Jurkat, Clone E6-1 (cell line): ENCODE measurements at places on chromosomes 4 and X.

DNA sequence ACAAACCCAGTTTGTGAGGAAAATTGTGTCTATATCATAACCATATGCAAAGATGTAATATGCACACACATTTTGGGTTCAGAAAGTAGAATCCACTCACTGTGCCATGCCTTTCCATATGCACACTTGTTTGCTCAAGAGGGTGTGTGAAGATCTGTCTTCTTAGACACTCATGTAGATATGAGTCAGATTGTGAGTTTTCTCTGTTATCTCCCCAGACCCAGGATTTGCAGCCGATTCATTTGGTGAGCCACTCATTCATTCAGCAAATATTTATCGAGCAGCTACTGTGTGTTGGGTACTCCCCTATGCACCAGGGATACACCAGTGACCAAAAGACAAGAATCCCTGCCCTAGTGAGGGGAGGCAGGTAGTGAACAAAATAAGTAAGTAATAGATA lies 81.5 kb downstream of the CLCN5 start:
- DNase-seq, result no peak

DNA sequence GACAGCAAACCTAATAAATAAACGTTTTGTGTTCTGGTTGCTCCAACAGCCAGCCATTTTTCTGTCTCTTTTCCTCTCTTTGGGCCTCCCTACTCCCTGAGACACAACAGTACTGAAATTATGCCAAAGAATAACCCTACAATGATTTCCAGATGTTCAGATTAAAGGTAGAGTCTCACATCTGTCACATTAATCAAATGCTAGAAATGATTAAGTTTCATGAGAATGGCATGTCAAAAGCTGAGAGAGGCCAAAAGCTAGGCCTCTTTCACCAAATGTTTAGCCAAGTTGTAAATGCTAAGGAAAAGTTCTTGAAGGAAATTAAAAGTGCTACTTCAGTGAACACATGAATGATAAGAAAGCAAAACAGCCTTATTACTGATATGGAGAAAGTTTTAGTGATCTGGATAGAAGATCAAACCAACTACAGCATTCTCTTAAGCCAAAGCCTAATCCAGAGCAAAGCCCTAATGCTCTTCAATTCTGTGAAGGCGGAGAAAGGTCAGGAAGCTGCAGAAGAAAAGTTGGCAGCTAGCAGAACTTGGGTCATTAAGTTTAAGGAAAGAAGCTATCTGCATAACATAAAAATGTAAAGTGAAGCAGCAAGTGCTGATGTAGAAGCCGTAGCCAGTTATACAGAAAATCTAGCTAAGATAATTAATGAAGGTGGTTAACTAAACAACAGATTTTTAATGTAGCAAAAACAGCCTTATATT lies 182.1 kb upstream of the NUDT6 start:
- no peak for DNase-seq

- DNase-seq, result no peak
These were observed 98.6 kb downstream of the MGST2 start for GRCh38 chr4:139764182-139764581.

- no peak for DNase-seq
These were observed 144.0 kb downstream of the ADAM29 start for GRCh38 chr4:175062183-175062592.

DNA sequence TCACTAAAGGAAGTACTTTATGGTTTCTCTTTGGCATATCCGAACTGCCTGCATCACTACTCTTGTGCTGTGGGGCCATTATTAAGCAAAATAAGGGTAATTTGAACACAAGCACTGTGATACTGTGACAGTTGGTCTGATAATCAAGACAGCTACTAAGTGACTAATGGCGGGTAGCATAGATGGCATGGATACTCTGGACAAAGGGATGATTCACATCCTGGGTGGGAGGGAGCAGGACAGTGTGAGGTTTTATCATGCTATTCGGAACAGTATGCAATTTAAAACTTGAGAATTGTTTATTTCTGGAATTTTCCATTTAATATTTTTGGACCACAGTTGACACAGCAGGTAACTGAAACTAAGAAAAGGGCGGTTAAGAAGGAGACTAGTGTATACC lies 52.6 kb upstream of the CITED1 start:
- no peak for DNase-seq

GRCh38 chr4:41757521-41758156 lies 9.1 kb upstream of the PHOX2B start:
- no peak for DNase-seq

DNA sequence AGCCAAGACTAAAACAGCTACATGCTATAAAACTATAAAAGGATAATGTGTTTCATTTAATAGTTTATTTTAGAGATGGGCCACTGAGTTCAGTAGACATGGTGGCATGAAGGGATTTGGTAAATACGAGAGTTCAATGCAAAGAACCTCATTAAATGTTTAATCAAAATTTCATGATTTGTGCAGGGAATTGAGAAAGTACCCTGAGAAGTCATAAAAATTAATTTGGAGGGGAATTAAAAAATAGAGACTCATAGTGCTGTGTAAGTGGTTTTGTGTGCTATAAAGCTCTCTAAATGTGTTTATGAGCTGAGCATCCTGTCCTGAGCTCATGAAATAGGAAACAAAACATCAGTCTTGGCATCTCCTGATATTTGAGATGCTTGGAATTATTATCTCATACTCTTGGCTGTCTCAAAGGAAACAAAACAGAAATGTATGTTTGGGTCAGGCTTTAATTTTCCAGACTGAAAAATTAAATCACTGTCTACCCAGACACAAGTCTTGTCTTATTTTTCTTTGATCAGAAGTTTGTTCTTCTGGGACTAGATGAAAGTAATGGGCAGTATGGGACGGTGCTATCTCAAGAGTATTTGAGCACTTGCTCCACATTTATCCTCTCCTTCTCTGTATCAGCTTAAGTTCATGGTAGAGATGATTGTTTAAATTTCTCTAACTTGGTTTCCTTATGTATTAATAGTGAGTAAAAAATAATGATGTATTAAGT lies 38.0 kb upstream of the EMCN start:
- DNase-seq, result no peak

DNA sequence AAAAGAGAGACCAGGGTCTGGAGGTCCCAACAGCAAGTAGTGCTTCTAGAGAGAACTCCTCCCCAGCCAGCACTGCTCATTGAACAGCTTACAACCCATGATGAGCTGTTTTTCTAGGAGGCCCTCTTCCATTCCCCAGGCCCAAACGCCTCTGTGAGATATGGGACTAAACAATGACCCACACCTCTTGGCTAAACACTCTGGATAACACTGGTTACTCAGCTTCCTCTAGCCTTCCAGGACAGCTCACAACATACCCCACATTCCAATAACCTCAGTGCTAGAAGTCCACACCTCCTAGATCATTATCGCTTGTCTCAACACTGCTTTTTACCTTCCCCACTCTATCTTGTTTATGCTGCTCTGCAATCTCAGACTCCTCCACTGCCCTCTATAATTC lies 35.4 kb upstream of the PGRMC2 start:
- DNase-seq, result no peak

GRCh38 chrX:123350226-123350625 lies 166.1 kb downstream of the GRIA3 start:
- no peak for DNase-seq

DNA sequence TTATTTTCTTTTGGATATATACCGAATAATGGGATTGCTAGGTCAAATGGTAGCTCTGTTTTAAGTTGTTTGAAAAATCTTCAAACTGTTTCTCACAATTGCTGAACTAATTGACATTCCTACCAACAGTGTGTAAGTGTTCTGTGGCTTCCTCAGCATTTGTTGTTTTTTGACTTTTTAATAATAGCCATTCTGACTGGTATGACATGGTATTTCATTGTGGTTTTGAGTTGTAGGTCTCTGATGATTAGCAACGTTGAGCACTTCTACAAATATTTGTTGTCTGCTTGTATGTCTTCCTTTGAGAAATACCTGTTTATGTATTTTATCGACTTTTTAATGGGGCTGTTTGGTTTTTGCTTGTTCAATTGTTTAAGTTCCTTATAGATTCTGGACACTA lies 680.1 kb upstream of the GRIA3 start:
- no peak for DNase-seq

- peak; percentile 1 for DNase-seq
These were observed 36.0 kb upstream of the SPANXC start for GRCh38 chrX:141278306-141278705.

GRCh38 chrX:151974336-151975227 lies at the start of gene GABRE:
Gene GABRE, minus strand, starts transcription at chrX:151974676. Its CDS starts 51 bp downstream, at chrX:151974625.
- DNase-seq, result no peak

- DNase-seq, result no peak
These were observed 19.6 kb upstream of the PDGFC start for GRCh38 chr4:156991161-156991560.

GRCh38 chrX:128759745-128760144 lies 707.5 kb upstream of the ACTRT1 start:
- DNase-seq, result no peak

- DNase-seq, result no peak
These were observed 33.7 kb downstream of the COQ2 start for GRCh38 chr4:83250687-83251446.

DNA sequence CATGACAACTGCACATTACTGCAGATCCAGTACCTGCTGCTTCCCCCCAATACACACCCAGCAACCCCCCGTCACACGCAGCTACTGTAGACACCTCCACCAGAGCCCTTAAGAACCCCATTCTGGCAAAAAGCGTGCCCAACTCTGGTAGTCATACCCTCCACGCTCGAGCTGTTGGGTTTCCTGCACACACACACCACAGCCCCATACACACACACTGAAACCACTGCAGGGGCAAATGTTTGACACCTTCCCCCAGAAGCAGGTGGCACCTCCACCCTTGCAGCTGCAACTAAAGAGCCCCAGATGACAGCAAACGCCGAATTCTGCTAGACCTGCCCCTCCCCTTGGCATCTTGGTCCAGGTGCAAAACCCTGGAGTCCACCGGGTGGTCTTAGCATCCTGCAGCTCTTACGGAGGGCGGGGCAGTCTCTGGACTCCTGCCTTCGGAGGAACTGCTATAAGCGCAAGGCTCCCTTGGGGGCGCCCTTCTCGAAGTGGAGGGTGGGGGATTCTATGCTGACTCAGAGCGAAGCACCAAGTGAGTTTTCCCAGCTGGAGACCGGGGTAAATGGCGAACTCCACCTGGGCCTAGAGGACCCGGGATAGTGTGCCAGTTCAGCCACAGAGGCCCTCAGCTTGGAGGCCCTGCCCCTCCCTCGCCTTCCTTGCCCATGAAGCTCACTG lies 1.5 kb downstream of the FRMPD3 start:
- no peak for DNase-seq

DNA sequence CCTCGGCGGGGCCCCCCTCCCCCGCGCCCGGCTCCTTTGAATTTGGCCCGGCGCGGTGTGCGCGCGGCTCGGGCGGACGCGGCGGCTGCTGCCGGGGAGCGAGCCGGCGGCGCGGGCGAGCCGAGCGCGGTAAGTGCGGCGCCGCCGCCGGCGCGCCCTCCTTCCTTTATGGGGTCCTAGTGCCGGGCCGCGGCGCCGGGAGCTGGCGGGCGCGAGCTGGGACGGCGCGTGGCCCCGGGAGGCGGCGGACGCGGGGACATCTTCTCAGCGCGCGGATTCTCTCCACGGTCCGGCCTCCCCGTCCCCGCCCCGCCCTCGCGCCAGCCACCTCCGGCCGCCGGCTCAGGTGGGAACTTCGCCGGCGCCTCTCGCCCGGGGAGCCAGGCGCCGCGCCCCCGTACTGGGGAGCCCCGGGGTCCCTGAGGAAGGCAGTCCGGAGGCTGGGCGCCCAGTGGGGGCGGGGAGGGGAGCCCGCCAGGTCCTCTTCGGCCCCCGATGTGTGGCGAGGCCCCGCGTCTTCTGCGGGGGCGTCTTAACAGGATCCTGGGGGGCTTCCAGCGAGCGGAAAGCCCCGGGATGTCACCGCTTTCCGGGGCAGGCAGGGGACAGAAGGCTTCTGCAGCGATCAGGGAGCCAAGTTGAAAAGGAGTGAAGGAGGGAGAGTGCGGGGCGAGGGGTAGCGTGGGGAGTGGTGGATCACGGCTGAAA lies 98.4 kb upstream of the TENM3 start:
- DNase-seq, result no peak

GRCh38 chr4:182093935-182094334 lies 149.3 kb upstream of the TENM3 start:
- no peak for DNase-seq

GRCh38 chr4:101500742-101501141 lies 153.4 kb upstream of the PPP3CA start:
- no peak for DNase-seq

- peak; percentile 41 for DNase-seq
These were observed 17.1 kb upstream of the MAP7D3 start for GRCh38 chrX:136268051-136269048.

DNA sequence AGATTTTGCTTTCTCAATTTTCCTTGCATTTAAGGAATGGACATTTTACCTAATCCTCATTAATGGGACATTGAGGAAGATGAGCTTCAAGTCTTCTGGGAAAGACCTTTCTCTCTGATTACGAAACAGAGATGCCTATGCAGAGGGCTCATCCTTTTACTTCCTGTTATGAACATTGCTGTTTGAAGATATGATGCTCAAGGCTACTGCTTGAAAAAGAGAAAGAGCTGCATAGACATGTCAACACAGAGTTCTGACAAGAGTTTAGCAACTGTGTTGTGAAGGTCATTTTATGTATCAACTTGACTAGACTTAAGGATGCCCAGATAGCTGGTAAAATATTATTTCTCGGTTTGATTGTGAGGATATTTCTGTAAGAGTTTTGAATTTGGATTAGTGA lies 13.8 kb upstream of the GNPDA2 start:
- no peak for DNase-seq

DNA sequence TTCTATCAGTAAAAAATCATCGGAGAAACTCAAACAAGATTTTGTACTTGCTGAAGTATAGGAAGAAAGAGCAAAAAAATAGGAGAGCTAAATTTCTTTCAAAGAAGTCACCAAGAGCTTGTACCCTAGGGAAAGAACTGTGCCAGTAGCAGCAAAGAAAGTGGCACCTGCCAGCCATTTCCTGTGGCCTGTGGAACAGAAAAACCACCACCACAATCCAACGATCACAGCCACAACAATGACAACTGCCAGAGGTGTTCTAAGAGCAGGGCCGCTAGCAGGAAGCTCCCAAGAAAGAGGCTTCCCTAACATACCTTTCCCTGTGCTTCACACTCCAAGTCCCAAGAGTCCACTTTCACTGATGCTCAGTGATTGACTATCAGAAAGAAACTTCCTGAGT lies 266.1 kb upstream of the GPC4 start:
- DNase-seq, result peak; percentile 91

GRCh38 chrX:24506082-24506481 lies 41.0 kb downstream of the PDK3 start:
- no peak for DNase-seq

- peak; percentile 58 for DNase-seq
These were observed 4.7 kb upstream of the NKX6-1 start for GRCh38 chr4:84503495-84504437.

- DNase-seq, result no peak
These were observed 69.1 kb upstream of the WDR1 start for GRCh38 chr4:10185518-10186227.

GRCh38 chr4:56803471-56803870 lies 18.0 kb downstream of the SPINK2 start:
- DNase-seq, result peak; percentile 91

DNA sequence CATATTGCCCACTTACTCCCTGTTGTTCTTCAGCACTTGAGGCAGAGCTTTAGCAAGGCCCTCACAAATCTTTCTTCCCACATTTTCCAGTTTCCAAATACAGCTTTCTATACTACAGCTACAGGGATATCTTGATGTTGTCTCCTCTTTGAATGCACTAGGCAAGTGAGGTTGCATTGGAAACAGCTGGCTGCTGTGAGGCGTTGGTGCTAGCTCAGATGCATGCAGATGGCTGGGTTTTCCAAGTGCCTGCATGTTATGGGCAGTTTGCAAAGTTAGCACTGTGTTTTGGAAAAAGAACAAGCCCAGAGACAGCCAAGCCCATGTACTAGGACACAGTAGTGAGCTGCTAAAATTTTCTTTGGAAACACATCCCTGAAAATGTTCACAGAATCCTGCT lies 315.1 kb upstream of the RASGEF1B start:
- no peak for DNase-seq
